Activated T-cell treated with anti-CD3 and anti-CD28 coated beads for 24 hours (primary cell): ENCODE measurements at places on chromosomes 12 and 14.

- DNase-seq, result no peak
Measured at GRCh38 chr14:25247609-25248008, 197.7 kb upstream of the STXBP6 start.

GRCh38 chr12:18446061-18446644, 184.8 kb downstream of the PIK3C2G start:
- no peak for DNase-seq

DNA sequence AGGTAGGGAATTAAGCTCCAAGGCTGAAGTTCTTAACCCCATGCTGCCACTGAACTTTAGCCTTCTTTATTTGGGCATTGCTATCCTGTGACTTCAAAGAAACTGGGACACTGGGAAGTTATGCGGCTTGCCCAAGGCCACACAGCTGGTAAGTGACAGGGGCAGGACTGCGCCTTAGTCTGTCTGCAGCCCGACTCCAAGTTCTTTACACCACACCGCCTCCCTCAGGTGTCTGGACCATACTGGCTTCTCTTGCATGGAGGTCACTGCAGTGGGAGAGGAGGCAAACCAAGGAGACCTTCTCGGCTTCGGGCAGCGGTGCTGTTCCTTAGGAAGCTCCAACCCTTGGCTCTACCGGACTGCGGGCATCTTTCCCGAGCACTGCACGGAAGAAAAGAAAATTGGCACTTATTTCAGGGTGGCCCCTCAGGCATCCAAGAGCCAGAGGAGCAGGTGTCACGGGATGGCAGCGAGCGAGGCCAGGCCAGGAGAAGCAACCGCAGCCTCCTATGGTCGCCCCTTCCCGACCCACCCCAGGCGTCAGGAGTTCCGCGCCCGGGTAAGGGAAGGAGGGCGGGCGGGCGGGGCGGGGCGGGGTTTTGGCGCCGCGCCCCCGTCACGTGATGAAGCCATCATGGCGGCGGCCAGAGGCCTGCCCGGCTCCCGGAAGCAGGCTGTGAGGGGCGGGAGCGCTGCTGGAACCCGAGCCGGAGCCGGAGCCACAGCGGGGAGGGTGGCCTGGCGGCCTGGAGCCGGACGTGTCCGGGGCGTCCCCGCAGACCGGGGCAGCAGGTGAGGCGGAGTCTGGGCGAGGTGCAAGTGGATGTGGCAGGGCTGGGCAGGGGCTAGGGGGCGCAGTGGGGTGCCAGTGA, 16.4 kb upstream of the ESPL1 start:
- peak; percentile 55 for DNase-seq

DNA sequence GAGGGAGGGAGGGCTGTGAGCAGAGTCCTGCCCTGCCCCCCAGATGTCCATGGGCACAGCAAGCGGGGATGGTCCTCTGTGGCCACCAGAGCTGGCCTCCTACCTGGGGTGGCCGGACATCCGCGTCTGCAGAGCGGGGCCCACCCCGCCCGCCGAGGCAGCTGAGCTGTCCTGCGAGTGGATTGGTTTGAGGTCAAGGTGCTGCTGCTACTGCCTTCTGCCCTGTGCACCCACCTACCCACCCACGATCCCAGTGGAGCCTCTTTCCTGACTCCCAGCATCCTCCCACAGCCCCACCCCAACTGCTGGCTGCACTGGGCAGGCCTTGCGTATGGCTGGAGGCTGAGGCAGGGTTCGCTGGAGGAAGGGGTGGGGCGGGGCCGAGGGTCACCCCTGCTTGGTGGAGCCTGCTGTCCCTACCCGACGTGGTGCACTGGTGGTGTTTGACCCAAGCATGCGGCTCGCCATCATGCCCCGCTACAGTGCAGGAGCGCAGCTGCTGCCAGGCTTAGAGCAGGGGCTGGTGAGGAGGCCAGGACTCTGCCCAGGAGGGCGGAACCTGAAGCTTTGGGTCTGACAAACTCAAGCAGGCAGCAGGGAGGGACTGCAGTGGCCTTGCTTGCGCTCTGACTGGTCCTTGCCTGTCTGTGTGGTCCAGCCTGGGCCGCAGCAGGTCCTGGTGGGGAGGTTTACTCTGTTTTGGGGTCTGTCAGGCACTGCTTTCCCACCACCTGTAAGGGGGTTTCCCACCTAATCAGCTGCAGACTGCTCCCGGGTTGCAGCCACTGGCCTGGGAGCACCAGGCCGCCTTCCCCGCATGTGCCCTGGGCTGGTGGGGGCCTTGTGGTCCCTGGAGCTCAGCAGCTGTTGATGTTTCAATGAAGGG, 23.7 kb downstream of the CEP170B start:
- no peak for DNase-seq

DNA sequence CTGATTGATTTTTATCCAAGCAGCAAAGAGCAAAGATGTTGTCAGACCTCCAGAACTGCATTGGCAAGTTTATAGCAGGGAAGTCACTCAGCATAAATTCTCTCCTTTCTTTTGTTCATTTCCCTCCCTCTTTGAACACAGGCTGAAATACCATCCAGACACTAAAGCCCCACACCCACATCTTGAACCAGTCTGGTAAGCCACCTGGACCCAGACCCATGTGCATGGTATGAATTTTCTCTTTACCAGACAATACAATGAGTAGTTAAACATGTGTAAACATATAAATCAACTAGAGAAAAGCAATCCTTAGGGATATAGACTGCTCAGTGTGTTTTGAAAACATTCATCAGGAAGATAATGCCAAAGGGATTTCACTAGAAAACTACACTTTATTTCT, 488.3 kb upstream of the FLRT2 start:
- no peak for DNase-seq

GRCh38 chr12:132146098-132146497, 1.8 kb downstream of the NOC4L start:
- no peak for DNase-seq

GRCh38 chr14:31229638-31230572, 22.3 kb upstream of the HECTD1 start:
- DNase-seq, result no peak
